Ovary (tissue), 10 donors: ENCODE measurements at places on chromosomes 6 and 20. TPM values are rescaled to one million over a fixed set of nuclear protein-coding genes. Genes with fewer than 3 reads are reported as not detected.

DNA sequence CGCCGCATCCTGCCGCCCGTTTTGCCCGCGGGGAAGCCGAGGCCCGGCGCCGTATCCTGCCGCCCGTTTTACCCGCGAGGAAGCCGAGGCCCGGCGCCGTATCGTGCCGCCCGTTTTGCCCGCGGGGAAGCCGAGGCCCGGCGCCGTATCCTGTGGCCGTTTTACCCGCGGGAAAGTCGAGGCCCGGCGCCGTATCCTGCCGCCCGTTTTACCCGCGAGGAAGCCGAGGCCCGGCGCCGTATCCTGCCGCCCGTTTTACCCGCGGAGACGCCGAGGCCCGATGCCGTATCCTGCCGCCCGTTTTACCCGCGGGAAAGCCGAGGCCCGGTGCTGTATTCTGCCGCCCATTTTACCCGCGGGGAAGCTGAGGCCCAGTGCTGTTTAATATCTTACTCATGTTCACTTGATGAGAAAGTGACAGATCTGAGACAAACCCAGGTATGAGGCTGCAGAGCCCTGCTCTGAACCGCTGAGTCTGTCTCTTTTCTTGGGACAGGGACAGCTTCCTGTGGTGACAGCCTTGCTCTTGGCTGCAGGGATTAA lies 129.4 kb downstream of the CDH26 start:
- no peak for DNase-seq

GRCh38 chr6:138430361-138431145 lies 26.5 kb downstream of the HEBP2 start:
- DNase-seq = no peak

DNA sequence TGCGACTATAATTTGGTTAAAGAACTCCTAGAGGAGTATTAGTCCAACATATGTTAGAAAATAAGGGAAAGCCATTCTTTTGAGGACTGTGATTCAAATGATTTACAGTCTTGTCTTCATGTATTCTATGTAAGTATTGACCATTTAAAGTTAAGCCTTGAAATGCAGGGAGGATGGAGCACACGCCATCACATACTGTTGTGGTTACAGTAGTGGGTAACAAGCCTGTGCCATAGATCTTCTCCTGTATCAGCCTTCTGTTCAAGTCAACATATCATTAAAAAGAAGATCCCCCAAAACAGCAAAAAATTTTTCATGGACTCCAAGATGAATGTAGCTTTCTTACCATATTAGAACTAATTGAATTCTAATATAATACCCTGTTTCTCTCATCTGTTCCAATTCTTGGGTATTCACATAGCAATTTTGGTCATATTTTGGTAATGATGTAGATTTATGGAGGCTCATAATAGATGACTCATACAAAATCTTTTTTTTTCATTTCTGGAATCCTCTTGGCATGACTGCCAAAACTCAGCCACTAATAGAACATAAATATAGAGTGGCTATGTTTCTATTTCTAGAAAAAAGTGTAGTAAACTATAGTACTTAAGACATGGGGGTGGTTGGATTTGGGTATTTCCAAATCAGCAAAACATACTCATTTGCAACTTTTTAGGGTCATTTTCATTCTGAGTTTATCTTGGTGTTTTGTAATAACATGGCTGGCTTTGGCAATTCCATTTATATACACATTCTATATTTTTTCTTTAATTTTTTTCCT lies 413.5 kb downstream of the BCKDHB start:
- DNase-seq = no peak

DNA sequence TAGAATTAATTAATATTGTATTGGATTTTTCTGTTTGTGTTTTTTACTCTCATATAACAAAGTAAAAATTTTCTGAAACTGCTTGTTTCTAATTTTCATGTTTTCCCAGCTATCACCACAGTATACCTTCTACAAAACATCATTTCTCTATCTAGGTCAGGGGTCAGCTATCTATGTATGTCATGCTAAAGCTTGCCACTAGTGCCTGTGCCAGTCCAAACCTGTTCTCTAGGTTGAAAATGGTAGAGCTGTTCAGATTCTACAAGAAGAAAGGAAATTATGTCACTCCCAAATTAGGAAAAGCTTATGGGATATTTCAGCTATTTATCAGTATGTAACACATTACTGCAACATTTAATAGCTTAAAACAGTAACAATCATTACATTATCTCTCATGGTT lies 5.8 kb upstream of the ME1 start:
- DNase-seq = no peak

- no peak for DNase-seq
These were observed 92.3 kb upstream of the ELOVL5 start for GRCh38 chr6:53441035-53441493.

DNA sequence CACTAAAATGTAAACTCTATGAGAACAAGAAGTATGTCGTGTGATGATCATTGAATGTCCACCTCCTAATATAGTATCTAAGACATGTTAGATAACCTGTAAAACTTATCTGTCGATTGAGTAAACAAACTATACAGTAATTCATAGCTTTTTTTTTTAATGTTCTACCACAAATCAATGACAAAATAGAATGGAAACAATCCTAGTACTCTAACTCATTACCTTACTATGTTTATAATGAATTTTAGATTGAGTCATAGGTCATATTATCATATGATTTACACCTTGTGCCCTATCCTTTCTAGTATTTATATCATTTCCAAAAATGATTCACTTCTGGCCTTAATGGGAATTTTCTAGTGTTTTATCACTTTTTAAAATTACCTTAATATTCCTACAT lies 6.1 kb downstream of the VTA1 start:
- no peak for DNase-seq

- DNase-seq = no peak
These were observed 36.4 kb upstream of the SLC17A4 start for GRCh38 chr6:25717866-25718740.

- no peak for DNase-seq
These were observed 7.0 kb upstream of the RWDD1 start for GRCh38 chr6:116564311-116564710.

Gene NPEPL1
- 33.9 TPM for total RNA-seq

Gene CCR6
- total RNA-seq = not detected

- DNase-seq = no peak
These were observed 36.4 kb upstream of the NELFCD start for GRCh38 chr20:58944610-58945009.

Gene ANKEF1
- 4.6 TPM for total RNA-seq

GRCh38 chr6:89145091-89145955 lies 532 bp upstream of the PM20D2 start:
- no peak for DNase-seq

DNA sequence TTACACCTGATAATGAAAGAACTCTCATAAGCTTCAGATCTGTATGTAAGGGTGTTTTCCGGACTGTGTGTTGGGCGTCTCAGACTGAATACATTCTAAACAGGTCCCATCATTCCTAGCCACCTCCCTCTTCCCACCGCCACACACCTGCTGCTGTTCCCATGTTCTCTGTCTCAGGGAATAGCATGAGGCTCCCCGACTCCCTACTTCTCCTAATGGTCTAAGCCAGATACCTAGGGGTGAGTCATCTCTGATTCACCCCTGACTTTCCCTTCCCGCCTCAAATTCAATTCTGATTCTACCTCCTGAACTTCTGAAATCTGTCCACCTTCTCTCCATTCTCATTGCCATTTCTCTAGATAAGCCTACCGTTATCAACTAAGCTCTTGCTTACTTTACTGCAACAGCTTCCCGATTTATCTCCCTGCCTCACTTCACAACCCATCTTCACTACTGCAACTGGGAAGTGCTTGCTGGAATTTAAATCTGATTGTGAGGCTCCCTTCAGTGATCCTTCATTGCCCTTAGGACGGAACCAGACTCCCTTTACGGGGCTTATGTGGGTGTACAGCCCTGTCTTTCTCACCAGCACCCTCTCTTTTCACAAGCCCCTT lies 1.6 kb downstream of the TMEM14A start:
- no peak for DNase-seq

- no peak for DNase-seq
These were observed 19.6 kb downstream of the DYNLRB1 start for GRCh38 chr20:34535857-34536256.

- DNase-seq = no peak
These were observed 46.9 kb downstream of the DACT2 start for GRCh38 chr6:168272415-168273325.

DNA sequence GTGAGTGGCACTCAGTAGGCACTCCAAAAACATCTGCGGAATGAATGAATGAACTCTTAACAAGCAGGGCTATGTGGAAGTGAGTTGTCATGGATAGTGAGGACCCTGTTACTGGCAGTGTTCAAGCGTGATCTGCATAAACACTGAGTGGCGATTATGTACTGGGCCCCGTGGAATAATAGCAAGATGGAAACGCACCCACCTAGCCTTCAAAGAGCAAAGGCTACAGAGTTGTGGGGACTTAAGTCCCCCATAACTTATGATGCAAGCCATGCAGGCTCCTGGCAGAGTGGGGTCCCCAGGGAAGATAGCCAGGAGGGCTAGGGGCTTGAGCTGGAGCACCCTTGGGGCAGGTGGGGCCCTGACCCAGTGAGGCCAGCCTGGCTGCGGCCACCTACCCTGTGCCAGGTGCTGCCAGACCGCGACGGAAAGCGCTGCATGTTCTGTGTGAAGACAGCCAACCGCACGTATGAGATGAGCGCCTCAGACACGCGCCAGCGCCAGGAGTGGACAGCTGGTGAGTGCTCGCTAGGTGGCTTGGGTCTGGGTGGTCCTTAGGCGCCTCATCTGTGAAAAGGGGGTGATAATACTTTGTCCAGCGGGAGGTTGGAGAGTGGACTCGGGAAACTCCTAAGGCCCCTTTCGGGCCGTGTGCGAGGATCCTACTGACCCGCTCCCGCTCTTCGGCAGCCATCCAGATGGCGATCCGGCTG lies 20.0 kb downstream of the DEF6 start:
- DNase-seq = peak; percentile 55

Gene EPB41L2
- total RNA-seq = 113 TPM

Gene EFCAB8
- 0.08 TPM for total RNA-seq

DNA sequence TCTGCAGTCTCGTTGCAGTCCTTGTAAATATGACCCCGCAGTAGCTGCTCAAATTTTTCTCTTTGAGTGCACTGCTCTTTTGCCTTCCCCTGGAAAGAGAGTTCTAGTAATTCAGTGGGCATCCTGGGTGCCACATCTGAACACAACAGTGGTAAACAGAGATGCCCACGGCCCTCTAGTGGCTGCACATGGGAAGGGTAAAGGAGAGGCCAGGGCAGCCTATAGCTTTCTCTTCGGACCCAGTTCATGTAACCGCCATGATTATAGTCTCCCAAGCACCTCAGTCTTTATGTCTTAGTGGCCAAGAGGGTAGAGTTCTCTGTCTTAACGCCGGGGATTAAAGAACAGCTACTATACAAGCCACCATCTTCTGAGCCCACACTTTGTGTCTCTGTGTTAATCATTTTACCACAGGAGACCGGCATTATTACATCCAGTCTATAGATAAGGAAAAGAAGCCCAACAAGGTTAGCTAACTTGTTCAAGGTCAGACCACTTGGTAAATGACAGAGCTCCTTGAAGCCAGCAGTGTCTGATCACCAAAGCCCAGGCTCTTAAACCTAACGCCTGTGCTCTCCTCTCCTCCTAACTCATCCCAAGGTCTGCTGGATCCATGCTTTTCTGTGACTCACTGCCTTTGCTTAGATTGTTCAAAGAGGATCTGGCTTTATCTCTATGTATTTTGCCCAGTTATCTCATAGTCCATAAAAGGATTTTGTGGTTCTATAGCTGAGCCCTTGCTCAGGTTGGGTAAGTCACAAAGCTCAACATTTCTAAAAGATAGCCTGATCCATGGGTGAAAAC lies 81.8 kb downstream of the ISM1 start:
- no peak for DNase-seq

DNA sequence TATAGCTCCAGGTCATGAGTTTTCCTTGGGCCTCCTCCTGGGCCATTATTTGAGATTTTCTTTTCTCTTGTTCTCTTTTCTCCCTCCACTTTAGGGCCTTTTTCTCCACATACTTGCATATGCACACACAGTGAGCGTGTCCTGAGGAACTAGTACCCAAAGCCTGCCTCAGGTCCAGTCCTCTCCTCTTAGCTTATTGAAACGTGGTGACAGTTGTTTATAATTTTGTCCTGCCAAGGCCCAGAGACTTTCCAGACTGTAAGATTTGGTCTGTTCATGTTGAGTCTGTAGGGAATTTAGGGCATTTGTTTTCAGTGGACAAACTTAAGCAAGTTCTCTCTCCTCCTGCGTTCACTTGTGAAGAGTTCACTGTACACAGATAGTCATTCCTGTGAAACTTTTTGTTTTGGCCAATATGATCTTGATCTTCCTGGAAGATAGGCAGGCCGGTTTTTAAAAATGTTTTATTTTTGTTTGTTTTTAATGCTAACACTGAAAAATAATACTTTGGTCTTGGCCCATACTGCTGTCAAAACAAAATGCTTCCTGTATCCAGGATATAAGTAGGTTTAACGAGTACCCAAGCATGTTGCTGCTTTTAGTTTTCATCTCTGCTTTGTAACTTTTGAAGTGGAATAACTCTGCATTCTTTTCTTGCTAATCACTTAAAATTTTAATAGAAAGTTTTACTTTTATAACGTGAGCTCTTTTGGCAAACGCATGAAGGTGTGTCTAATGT lies 20.7 kb downstream of the LRRC1 start:
- no peak for DNase-seq

Gene HFE
- total RNA-seq = 9.0 TPM

GRCh38 chr6:85388531-85388930 lies 61.4 kb upstream of the NT5E start:
- DNase-seq = no peak

Gene EMILIN3
- total RNA-seq = 4.4 TPM

GRCh38 chr6:22141241-22141745 lies 155.5 kb downstream of the PRL start:
- no peak for DNase-seq

GRCh38 chr20:17859002-17859615 lies 109.5 kb downstream of the SNX5 start:
- DNase-seq = no peak

DNA sequence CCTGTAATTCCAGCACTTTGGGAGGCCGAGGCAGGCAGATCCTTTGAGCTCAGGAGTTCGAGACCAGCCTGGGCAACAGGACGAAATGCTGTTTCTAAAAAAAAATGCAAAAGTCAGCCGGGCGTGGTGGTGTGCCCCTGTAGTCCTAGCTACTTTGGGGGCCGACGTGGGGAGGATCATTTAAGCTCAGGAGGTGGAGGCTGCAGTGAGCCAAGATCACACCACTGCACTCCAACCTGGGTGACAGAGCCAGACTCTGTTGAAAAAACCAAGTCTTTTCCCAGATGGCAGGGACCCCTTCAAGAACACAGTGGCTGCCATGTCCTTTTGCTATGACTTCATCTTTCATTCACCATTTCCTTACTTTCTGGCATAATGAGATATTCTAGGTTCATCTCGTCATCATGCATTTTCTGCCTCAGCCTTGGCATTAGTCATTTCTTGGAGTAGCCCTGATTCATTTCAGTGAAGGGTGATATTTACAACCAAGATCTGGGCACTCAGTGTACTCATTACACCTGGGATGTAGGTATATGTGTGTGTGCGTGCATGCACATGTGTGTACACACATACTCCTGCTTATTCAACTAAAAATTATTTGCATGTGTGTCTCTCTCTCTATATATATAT lies 61.4 kb upstream of the TOX2 start:
- DNase-seq = no peak

Gene SMIM13
- 8.4 TPM for total RNA-seq
